ENCODE measurements at places on chromosomes 7 and 10.

DNA sequence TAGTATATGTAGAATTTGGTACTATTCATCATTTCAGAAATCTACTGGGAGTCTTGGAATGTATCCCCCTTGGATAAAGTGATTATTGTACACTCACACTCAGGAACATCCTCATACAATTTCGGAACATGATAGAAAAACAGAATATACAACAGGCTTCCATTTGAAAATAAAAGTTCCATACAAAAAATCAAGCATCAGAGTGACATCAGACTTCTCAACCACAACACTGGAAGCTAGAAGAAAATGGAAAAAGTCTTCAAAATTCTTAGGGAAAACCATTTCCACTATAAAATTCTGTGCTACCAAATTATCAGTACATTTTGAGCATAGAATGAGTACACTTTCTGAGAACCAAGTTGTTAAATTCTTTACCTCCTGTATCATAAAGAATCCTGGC is 8.8 kb downstream of the LYZL1 start:
- DNase-seq: no peak

GRCh38 chr10:6200734-6201515 is 1.8 kb upstream of the PFKFB3 start:
- no peak for DNase-seq

- DNase-seq: no peak
These were observed 80.6 kb downstream of the ARHGAP21 start for GRCh38 chr10:24642921-24643678.

DNA sequence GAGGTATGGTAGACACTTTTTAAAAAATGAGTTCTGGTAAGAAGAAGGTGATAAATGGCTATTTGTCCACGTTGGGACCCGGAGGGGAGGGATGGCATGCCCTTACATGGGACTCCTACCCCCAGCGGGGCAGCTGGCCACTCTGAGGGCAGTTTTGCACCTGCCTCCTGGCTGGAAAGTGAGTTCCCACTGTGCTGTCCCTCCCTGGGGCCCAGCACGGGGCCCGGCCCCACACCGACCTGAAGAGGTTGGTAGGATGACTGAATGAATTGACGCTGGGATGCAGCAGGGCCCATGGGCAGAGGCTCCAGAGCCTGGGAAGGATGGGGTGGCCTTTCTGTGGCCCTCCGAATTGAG is 601 bp upstream of the AEBP1 start:
- no peak for DNase-seq

DNA sequence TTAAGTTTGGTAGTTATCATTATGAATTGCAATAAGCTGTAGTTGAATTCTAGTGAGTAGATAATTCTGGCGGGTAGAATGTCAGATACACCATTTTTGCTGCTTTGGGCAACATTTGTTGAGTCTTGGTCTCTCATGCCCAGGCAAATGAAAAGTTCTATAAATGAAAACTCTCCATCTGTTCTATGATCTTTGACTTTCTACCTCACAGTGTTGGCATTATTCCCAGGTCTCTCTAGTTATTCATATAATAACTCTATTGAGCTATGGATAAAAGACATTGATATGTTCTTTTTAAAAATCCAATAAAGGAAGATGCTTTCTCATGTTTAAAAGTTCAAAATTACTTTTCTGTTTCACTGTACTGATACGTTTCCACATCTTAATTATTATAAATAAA is 415.3 kb upstream of the SEMA3D start:
- DNase-seq: no peak

GRCh38 chr10:61987537-61987936 is 86.0 kb downstream of the ARID5B start:
- DNase-seq: no peak

DNA sequence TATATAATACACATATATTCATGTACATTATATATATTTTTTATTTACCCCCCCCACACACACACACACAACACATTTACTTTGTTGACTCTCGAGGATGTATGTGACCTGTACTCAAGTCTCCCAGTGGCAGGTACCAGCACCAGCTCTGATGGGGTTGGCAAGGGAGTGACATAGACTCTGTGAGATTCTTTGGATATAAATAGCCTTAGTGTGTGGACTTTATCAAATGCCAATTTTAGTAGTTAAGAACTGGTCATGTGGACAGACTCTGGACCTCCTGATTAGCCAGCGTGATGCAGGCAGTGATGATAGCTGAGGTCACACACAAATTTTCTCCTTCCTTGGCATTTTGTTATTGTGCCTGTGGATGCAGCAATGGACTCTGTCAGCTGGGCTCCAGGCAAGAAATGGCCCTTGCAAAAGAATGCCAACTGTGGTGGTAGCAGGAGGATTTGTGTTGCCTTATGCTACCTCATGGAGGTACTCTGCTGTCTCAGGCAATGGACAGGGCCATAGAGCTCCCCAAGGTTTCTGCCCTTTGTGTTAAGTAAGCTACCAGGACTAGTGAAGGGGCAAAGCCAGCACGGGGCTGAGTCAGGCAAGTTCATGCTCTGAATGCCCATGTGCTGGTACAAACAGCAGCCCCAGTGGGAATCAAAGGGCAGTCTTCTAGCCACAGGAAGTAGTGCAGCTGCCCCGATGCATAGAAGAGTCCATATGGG is 224.6 kb upstream of the ZWINT start:
- no peak for DNase-seq

DNA sequence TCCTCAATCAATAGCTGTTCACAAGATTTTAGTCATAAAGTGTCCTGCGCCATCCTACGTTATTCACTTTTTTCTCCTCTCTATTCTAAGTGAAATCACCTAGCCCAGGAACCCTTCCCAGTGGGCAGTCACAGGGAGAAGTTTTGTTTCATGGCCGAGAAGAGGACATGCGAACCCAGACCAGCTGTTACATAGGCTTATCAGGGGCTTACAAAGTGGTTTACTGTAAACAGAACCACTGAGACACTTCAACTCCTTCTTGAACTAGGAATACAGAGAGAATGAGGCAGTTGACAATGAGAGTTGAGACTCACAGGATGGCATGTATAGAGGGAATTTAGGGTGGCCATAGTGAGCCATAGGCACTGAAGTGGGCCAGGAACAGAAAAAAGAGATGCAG is 246.9 kb upstream of the GLI3 start:
- no peak for DNase-seq

DNA sequence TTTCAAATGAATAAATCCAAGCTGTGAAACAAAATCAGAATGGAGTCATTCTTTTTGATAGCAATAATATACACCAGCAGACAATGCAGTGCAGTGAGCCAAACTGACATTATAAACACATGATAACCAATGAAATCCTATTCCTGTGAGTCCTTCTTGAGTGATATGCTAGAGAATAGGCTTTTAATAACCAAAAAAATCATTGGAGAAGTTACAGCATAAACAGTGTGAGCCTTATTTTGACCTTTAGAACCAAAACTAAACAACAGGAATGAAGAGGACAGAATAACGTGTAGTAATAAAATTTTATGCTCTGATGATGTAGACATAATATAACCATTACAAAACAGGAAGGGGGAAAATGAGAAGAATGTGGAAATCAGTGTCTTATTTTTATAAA is 8.7 kb downstream of the HUS1 start:
- no peak for DNase-seq

- DNase-seq: no peak
These were observed 29.7 kb downstream of the VIM start for GRCh38 chr10:17257466-17258321.

DNA sequence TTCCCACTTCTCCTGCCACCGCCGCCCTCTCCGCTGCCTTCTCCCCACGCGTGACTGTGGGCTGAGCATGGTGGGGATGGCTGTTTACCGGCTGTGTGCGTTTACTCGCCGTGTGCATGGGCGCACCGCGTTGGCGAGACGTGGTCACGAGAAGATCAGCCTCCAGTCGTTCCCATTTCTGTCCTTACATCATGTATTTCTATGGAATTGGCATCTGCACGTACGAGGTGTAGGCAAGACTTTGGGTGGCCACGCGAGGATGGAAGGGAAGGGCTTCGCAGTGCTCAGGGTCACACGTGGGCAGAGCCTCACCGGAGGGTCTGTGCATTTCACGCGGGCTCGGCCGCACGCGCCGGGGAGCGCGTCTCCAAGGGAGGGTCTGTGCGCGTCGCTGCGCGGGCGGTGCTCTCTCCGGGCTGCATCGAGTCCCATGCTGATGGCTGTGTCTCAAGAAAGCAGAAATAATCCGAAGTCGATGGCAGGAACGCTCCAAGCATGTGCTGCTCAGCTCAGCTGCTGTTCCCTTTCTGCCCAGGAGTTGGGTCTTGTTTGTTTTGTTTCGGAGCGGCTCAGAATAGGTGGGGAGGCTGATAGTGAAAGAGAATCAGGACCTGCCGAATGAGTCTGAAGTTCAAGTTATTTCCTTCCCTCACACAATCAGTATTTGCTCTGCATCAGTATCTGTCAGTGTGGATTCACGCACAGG is 973 bp downstream of the CAMK1D start:
- peak; percentile 12 for DNase-seq

DNA sequence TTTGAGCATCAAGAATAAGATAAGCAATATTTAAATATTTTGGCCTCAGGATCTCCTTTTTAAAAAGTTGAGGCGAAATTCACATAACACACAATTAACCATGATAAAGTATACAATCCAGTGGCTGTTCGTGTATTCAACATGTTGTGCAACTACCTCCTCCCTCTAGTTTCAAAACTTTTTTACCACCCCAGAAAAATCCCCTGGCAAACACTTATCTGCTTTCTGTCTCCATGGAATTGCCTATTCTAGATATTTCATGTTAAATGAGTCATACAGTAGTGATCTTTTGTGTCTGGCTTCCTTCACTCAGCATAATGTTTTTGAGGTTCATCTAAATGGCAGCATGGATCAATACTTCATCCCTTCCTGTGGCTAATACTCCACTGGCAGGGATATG is 31.8 kb upstream of the IL15RA start:
- DNase-seq: no peak

GRCh38 chr7:66352071-66352470 is 146.9 kb downstream of the TPST1 start:
- DNase-seq: no peak

- DNase-seq: no peak
These were observed 197.8 kb upstream of the TCF7L2 start for GRCh38 chr10:112752288-112752687.

DNA sequence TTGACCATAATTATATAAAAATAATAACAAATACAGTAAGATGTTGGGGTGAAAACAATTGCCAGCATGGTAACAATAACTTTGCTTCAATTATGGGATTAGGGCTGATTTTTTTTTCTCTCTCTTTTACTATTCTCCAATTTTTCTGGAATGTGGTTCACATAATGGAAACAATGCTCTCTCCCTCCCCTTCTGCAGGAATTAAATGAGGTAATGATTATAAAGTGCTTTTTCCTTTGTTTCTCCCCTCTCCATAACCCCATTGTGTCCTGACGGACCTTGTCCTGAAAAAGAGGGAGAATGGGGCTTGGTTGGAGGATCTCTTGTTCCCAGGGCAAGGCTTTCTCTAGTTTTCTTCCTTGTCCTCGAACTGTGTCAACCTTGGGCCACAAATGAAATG is 234.0 kb upstream of the ZNF32 start:
- no peak for DNase-seq

GRCh38 chr7:89773611-89774010 is 380.7 kb upstream of the STEAP1 start:
- DNase-seq: no peak

GRCh38 chr10:30502266-30503060 is 68.5 kb downstream of the MAP3K8 start:
- peak; percentile 30 for DNase-seq

- no peak for DNase-seq
These were observed 5.6 kb downstream of the TRPV5 start for GRCh38 chr7:142927949-142928348.

- DNase-seq: no peak
These were observed 28.3 kb upstream of the RALA start for GRCh38 chr7:39594988-39595620.

DNA sequence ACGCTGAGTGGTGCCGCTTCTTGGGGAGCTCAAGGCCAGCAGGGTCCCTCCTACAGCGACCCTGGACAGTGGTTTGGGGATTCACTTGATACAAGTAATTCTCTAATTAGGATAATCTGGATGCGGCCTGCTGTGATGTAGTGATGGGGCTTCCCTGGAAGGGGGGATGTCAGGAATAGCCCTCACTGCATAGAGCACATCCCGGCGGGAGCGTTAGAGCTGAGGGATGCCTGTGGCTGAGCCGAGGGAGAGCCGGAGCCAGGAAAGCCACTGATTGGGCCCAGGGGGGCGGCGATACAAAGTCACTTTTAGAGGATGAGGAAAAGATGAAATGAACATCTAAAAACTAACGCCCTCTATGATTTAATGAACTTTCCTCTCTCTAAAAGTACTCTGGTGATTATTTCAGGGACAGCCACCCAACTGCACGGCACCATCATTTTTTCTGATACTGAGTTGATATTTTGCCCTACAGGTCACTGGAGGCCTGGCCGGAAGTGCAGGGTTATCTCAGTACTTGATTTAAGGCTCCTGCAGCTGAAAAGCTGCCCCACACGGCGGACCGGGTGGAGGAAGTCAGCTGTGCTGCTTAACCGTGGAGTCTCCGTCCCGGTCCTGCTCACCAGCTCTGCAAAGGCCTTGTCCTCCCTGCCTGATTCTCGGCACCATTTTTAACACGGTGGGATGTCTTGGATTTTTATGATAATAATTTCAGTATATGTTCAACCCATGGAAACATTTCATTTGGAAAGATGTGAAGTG is 518.8 kb downstream of the DNAJB6 start:
- DNase-seq: no peak

- DNase-seq: peak; percentile 3
These were observed 238.5 kb downstream of the PHF14 start for GRCh38 chr7:11212080-11212711.

- no peak for DNase-seq
These were observed 71.3 kb upstream of the ITPRID1 start for GRCh38 chr7:31442626-31443025.

DNA sequence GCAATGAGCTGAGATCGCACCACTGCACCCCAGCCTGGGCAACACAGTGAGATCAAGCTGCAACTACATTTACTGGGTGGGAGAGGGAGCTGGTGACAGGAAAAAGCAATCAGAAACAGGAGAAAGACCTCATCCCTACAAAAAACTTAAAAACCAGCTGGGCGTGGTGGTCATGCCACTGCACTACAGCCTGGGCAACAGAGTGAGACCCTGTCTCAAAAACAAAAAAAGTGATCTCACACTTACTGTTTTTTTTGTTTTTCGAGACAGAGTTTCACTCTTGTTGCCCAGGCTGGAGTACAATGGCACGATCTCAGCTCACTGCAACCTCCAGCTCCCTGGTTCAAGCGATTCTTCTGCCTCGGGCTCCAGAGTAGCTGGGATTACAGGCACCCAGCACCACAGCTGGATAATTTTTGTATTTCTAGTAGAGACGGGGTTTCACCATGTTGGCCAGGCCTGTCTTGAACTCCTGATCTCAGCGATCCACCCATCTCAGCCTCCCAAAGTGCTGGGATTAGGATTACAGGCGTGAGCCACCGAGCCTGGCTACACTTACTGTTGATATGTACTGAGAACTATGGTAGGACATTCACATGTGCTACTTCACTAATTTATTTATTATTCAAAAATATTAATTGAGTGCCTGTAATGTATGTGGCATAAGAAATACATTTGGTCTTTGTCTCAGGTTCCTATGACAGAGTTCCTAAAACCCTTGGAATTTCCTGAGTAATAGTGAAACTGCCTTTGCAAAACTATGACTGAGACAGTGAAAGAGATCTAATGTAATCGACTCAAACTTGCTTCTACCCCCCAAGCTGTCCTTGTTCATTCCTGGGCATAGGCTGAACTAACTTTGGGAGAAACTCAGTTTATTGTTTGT is 27.7 kb upstream of the NRBF2 start:
- no peak for DNase-seq

Data from stimulated activated CD8-positive, alpha-beta memory T cell treated with anti-CD3 and anti-CD28 coated beads, Interleukin-4, amount 100 ng/mL, for 4 hours (primary cell).